ENCODE measurements at places on chromosomes 4 and X.

GRCh38 chrX:71178908-71179307, 34.3 kb downstream of the NLGN3 start:
- DNase-seq, result peak; percentile 61

DNA sequence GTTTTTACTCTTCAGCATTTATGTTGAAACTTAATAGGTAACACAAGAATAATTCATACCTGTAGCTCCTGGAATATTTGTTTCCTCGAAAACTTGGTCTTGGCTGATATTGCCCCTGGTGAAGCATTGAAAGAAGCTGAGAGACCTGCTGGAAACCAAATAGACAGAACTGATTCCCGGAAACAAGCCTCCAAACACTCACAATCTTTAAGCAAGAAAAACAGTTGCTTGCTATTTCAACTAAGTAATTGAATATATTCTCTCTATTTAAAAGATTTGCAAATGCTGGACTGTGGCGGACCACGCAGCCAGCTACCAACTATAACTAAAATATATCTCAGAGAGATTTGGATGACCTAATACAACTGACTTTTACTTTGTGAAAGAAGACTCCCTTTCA, 3.6 kb downstream of the PCDH18 start:
- no peak for DNase-seq

- no peak for DNase-seq
These were observed 62.4 kb upstream of the UGT2B15 start for GRCh38 chr4:68732653-68733466.

GRCh38 chrX:12950851-12951594, 23.9 kb upstream of the TMSB4X start:
- peak; percentile 63 for DNase-seq

DNA sequence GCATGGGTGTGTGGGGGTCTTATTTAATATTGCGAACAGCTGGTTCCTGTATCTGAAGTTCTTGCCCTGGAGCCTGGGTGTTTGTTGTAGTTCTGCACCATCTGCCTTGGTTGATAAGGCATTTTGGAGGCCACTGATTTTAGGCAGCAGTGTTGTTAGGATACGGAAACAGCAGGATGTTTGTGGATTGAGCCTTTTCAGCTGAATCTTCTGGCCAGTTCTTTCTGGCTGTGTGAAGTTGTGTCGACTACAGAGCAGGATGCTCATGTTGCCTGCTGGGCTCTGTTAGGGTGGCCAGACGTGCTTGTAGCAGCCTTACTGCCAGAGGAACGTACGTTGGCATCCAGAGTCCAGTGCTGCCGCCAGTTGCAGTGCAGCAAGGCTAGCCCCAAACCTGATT, 134.2 kb downstream of the PTTG2 start:
- no peak for DNase-seq

- DNase-seq, result no peak
These were observed 350.6 kb upstream of the SLC7A11 start for GRCh38 chr4:138592796-138593195.

- peak; percentile 67 for DNase-seq
These were observed 316.7 kb upstream of the IGFBP7 start for GRCh38 chr4:57426779-57427395.

- no peak for DNase-seq
These were observed 46.3 kb downstream of the TEX13B start for GRCh38 chrX:107935664-107936433.

GRCh38 chr4:182225257-182225852, 17.8 kb upstream of the TENM3 start:
- no peak for DNase-seq

DNA sequence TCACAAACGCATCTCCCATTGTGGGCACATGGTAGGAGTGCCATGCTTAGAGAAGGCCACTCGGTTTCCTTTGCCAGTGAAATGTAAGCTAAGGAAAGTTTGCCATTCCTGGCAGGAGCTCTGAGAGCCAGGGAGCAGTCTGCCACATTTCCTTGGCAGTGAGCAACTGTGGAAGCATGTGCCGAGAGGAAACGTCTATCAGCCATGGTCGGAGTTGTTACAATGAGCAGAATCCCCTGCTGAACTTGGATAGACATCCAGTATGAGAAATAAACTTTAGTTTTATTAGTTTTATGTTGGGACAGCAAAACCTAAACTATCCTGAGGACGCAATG, 51.1 kb downstream of the ENOPH1 start:
- no peak for DNase-seq

DNA sequence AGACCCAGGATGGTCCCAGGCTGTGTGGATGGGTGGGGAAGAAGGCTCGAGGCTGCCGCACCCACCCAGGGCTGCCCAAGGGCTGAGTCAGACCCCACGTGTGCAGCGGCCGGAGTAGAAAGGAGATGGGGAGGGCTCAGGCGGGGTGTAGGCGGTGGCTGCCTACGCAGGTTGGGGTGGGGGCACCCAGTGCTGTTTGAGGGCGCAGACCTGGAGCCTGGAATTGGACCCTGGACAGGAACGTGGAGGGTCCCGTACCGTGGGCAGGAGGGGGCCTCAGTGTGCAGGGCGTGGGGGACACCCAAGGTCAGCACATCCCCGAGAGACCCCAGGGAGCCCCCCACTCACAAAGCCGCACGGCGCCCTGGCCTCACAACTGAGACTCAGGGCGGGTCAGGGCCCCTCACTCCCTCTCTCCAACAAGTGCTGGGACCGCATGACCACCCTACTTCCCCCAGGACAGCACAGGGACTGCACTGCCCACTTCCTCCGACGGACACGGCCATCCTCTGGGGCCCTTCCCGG, 79.9 kb downstream of the FAM53A start:
- no peak for DNase-seq

DNA sequence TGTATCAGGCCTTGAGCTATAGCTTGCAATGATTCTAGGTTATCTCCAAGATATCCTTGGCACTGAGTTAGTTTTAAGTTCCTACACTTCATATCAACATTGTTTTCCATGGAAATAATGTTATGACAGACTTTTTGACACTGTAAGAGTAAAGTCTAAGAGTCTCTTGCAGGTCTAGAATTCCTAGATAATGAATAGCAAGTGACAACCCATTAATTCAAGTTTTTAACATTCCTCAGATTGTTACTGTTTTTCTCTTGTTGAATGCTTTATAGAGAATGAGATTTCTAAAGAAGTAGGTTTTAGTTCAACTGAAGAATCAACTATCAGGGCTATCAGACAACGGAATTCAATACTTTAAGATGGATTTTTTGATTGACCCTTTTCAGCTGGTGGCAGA, 276.1 kb downstream of the PPP3CA start:
- no peak for DNase-seq

- DNase-seq, result no peak
These were observed 112.1 kb downstream of the DHRSX start for GRCh38 chrX:2388669-2389068.

DNA sequence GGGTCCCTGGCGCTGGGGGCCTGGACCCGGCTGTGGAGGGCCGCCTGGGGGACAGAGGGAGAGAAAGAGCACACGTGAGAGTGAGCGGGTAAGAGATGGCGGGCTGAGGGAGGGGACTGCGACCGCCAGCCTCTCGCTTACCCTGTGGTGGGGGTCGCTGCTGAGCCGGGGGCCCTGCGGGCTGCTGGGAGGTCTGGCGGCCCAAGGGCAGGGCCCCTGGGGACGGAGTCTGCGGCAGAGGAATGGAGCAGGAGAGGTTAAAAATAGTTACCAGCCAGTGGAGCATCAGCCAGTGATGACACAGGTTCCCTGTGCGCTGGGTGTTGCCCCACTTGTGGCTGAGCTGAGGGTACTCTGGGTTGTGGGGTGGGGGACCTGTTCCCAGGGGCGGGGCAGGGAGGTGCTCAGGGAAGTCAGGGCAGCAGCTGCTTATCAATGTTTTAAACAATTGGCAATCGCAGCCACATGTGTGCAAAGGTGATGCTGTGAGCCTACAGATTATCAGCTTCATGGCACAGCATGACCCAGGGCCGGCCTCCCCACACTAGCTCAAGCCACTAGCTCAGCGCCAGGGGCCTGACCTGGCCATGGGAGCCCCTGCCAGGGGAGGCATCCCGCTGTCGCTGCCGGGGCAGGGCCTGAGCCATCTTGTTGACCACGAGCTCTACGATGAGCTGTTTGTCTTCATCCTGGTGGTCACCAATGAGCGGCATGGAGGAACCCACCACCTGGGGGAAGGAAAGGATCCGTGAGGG, 7.5 kb upstream of the TIMP1 start:
- no peak for DNase-seq

- DNase-seq, result no peak
These were observed 991.4 kb upstream of the PABPC4L start for GRCh38 chr4:135192751-135193535.

DNA sequence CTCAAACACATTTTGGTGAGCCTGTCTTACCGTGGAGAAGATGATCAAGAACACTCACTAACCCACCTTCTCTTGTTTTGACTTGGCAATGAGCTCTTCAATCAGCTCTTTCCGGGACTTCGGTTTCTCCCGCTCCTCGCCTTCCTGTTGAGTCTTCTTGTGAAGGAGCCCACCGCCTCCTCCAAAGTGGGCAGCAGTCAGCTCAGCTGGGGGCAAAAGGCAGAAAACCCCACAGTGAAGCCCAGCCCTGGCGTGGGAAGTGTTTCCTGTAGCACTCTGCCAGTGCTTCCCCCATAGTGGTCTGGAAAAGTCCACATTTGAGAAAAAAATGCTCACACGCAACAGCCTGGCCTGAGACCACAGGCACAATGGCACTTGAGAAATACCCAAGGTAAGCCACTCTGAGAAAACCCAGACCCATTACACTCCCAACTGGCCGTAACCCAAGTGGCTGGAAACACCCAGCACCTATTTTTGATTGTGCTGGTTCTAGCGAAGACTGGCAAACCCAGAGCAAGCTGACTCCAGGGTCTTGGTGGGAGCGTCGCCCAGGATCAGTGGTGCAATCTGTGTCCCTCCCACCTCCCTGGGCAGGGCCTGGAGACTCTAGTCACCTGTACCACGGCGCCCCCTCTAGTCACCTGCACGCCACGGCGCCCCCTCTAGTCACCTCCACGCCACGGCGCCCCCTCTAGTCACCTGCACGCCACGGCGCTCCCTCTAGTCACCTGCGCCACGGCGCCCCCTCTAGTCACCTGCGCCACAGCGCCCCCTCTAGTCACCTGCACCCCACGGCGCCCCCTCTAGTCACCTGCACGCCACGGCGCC, 8.6 kb downstream of the NOP14 start:
- no peak for DNase-seq

DNA sequence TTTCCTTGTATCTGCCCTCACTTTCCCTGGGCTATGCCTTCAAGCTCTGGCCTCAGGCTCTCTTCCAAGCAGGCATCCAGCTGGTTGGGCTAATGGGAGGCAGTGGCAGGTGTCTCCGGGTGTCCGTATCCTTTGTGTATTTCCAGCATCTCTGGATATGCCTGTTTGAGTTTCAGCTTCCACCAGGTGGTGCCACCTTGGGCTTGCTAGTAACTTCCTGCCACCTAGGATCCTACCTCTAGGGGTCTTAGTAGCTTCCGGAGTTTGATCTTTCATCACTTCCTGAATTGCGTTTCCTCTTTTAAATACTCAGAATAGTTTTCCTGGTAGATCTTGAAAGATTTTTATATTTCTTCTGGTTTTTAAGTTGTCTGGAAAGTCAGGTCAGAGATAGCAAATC, 23.2 kb upstream of the ANOS1 start:
- no peak for DNase-seq

- DNase-seq, result no peak
These were observed 173.9 kb upstream of the VCX3A start for GRCh38 chrX:6708676-6709380.

GRCh38 chrX:134246282-134246681, 9.3 kb downstream of the CCDC160 start:
- DNase-seq, result peak; percentile 6

- no peak for DNase-seq
These were observed 14.6 kb downstream of the PSAPL1 start for GRCh38 chr4:7419961-7420660.

DNA sequence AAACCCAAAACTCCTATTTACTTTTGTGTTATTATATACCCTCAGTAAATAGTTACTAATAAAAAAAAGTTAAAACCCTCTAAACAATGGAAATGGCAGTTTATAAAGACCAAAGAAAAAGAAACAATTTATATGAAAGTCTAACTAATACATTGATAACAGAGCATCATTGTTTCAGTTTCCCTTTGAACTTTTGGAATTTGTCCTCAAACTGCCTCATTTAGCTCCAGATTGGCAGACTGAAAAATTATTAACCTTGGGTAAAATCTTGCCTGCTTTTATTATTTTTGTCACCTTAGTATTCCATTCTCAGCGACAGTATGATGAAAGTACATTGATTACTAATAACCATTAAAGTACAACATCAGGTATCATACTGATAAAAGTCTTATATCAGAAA, 124.0 kb downstream of the PDE5A start:
- no peak for DNase-seq

DNA sequence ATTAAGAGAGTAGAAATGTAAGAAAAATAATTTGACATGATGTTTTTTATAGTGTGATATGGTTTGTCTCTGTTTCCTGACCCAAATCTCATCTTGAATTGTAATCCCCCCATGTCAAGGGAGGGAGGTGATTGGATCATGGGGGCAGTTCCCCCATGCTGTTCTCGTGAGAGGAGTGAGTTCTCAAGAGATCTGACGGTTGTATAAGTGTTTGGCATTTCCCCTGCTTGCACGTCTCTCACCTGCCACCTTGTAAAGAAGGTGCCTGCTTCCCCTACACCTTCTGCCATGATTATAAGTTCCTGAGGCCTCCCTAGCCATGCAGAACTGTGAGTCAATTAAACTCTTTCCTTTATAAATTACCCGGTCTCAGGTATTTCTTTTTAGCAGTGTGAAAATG, 34.8 kb upstream of the EXOC1L start:
- no peak for DNase-seq

- DNase-seq, result no peak
These were observed 88.5 kb downstream of the FAM193A start for GRCh38 chr4:2624782-2625530.

DNA sequence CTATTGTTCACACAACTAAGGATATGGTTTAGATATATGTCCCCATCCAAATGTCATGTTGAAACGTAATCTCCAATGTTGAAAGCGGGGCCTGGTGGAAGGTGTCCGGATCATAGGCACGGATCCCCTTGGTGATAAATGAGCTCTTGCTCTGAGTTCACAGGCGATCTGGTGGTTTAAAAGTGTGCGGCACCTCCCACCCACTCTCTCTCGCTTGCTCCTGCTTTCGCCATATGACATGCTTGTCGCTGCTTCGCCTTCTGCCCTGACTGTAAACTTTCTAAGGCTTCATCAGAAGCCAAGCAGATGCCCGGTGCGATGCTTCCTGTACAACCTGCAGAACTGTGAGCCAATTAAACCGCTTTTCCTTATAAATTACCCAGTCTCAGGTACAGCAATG, 128.5 kb downstream of the NFKB1 start:
- DNase-seq, result no peak

GRCh38 chr4:83535520-83536361, at the start of gene GPAT3:
Gene GPAT3, plus strand, starts transcription at chr4:83536108. Its CDS starts 515 bp downstream, at chr4:83536623.
- peak; percentile 53 for DNase-seq

- DNase-seq, result no peak
These were observed 1477.0 kb downstream of the PCDH7 start for GRCh38 chr4:32196950-32197688.

All from inflammatory macrophage (primary cell).